Peyer's patch (tissue), 4 donors: ENCODE measurements at places on chromosomes 5 and 9.

DNA sequence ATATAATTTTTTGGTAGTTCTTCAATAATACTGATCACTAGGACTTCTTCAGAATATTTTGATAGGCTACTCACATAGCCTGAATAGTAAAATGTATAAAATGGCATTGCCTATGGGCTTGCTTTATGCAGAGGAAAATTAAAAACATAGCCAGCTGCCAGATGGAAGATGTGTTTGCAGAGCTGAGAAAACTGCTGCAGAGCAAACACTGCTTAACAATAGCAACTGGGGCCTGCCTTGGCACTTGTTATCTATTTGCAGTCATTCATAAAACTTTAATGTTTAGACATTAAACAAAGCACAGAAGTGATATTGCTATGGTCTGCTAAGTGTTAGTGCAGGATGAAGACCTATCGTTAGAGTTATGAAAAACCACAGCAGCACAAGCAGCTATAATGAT is 151.5 kb upstream of the SMC2 start:
- H3K4me3 ChIP-seq, result no peak overlapping the region
- no peak for DNase-seq
- no peaks in the 10 kb centered on the region for H3K36me3 ChIP-seq
- no peaks in the 10 kb centered on the region for H3K27me3 ChIP-seq
- no peak overlapping the region for H3K27ac ChIP-seq

- H3K27ac ChIP-seq, result peak overlapping the region; percentile 52
- no peaks in the 10 kb centered on the region for H3K36me3 ChIP-seq
- H3K4me1 ChIP-seq, result peaks cover 10% of the 10 kb centered on the region
- H3K4me3 ChIP-seq, result no peak overlapping the region
- no peak for DNase-seq
- H3K27me3 ChIP-seq, result no peaks in the 10 kb centered on the region
Observed at GRCh38 chr9:76373173-76373783, 20.9 kb downstream of the RFK start.

- H3K27me3 ChIP-seq, result no peaks in the 10 kb centered on the region
- no peak overlapping the region for H3K4me3 ChIP-seq
- H3K4me1 ChIP-seq, result no peaks in the 10 kb centered on the region
- H3K27ac ChIP-seq, result no peak overlapping the region
- no peaks in the 10 kb centered on the region for H3K36me3 ChIP-seq
Observed at GRCh38 chr5:135097390-135097789, 63.4 kb upstream of the PITX1 start.

DNA sequence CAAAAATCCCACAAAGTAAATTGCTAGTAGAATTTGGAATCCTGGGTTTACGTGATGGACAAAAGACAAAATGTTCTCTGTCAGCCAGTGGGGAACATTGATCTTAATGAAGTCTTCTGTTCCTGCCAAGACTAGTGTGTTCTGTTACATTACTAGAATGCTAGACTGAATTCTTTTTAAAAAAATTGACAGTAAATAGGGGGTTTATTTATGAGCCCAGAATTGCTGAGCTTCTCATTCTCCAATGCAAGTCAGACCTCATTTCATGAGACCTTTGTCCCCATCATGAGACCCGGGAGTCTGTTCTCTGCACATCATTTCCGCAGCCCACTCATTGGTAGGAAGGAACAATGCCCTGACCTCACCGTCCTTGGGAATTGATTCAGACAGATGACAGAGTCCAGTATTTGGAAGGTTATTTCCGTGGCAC is 173.8 kb upstream of the OTULINL start:
- H3K27ac ChIP-seq, result no peak overlapping the region
- no peak overlapping the region for H3K4me3 ChIP-seq
- H3K27me3 ChIP-seq, result no peaks in the 10 kb centered on the region
- H3K36me3 ChIP-seq, result no peaks in the 10 kb centered on the region

DNA sequence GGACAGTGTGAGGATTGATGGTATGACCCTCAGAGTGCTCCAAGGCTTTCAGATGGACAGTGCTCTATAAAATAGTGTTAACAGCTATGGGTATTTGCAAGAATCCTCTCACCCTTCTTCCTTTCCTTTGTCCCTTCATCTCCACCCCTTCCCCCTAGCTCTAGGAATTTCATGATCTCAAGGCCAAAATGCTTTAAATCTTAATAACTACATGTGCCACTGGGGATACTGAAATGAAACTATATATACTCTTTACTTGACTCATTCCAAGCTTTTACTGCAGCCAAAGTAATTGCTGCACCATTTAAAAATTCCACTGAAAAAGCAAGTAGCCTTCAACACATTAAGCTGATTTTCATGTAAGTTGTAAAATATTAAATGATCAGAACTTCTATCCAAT is 361.6 kb upstream of the SLC30A5 start:
- H3K36me3 ChIP-seq, result no peaks in the 10 kb centered on the region
- no peak for DNase-seq
- H3K27me3 ChIP-seq, result no peaks in the 10 kb centered on the region
- no peak overlapping the region for H3K27ac ChIP-seq

- H3K4me1 ChIP-seq, result no peaks in the 10 kb centered on the region
- H3K4me3 ChIP-seq, result no peak overlapping the region
- no peak for DNase-seq
Observed at GRCh38 chr5:147051193-147051592, 172.6 kb upstream of the PPP2R2B start.

GRCh38 chr5:36078430-36078829 is 11.7 kb upstream of the UGT3A2 start:
- no peak overlapping the region for H3K27ac ChIP-seq
- no peaks in the 10 kb centered on the region for H3K4me1 ChIP-seq
- no peaks in the 10 kb centered on the region for H3K36me3 ChIP-seq
